Activated T-helper 2 cell treated with anti-CD3 and anti-CD28 coated beads, Interferon-gamma antibody, Interleukin-2, Interleukin-4, amounts not matched to agents 10 μg/mL and 5 μg/mL and 100 μg/mL, durations not matched to agents 14 hours and 24 hours and 36 hours (primary cell): ENCODE measurements at places on chromosomes 7 and 10. TPM values are rescaled to one million over a fixed set of nuclear protein-coding genes. Genes with fewer than 3 reads are reported as not detected.

- no peak overlapping the region for H3K4me3 ChIP-seq
- no peaks in the 10 kb centered on the region for H3K36me3 ChIP-seq
- H3K27ac ChIP-seq, result no peak overlapping the region
- peaks cover 10% of the 10 kb centered on the region for H3K27me3 ChIP-seq
Observed at GRCh38 chr7:101426303-101427011, 63.8 kb downstream of the COL26A1 start.

Gene BCAP29
- total RNA-seq, result 46.6 and 52.0 TPM in 2 replicates

GRCh38 chr7:106964466-106964865, 80.0 kb upstream of the PRKAR2B start:
- H3K36me3 ChIP-seq, result no peaks in the 10 kb centered on the region
- H3K27ac ChIP-seq, result no peak overlapping the region
- DNase-seq, result no peak
- H3K27me3 ChIP-seq, result peaks cover 8% of the 10 kb centered on the region
- H3K4me3 ChIP-seq, result no peak overlapping the region

DNA sequence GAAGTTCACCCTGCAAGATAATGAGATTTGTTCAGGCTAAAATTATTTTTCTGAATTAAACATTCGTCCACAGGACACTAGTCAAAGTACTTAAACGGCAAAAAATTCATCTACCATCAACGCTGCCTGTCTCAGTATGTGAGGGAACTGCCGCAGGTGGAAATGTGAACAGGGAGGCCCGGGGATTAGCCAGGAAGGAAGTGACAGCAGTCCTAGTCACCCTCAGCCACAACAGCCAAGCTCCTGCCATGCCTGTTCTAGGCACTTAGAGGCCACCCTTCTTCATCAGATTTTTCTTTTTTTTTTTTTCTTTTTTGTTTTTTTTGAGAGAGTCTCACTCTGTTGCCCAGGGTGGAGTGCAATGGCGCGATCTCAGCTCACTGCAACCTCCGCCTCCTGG, 9.4 kb downstream of the NUDT5 start:
- H3K4me3 ChIP-seq, result no peak overlapping the region
- H3K4me1 ChIP-seq, result peaks cover 27% of the 10 kb centered on the region
- H3K36me3 ChIP-seq, result peaks cover 70% of the 10 kb centered on the region

Gene AMZ1
- 0.07 and 0.14 TPM in 2 replicates for total RNA-seq

Gene PDE1C
- total RNA-seq, result not detected in 2 replicates

DNA sequence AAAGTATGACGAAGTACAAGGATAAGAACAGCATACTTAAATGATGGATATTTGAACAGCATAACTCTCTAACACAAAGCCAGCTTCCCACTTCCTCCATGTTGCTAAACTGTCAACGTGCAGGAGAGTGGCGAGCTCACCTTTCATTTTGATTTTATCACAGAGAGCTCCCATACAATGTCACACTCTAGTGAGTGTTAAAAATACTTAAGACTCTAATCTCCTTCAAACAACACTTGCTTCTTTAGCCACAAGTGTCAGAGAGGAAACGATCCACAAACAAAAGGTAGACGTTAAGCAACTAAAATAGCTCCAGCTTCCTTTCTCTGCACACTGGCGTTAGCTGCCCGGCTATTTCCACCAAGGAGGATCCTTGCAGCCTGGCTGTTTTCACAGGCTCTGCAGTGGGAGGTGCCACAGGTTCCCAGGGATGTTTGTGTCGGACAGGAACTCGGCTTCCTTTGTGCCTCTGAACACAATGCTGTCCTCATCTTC, 194.6 kb downstream of the COBL start:
- peaks cover 33% of the 10 kb centered on the region for H3K4me1 ChIP-seq
- no peaks in the 10 kb centered on the region for H3K36me3 ChIP-seq
- peak overlapping the region; percentile 74 for H3K27ac ChIP-seq
- DNase-seq, result no peak
- peak overlapping the region; percentile 47 for H3K4me3 ChIP-seq

- H3K4me1 ChIP-seq, result no peaks in the 10 kb centered on the region
- no peak for DNase-seq
- no peaks in the 10 kb centered on the region for H3K27me3 ChIP-seq
- H3K36me3 ChIP-seq, result no peaks in the 10 kb centered on the region
Observed at GRCh38 chr7:18913106-18913505, 204.3 kb downstream of the TWIST1 start.

Gene SPDYE2B
- total RNA-seq, result not detected in 2 replicates

- no peak overlapping the region for H3K4me3 ChIP-seq
- H3K4me1 ChIP-seq, result no peaks in the 10 kb centered on the region
- H3K27ac ChIP-seq, result no peak overlapping the region
- peaks cover 10% of the 10 kb centered on the region for H3K27me3 ChIP-seq
- no peak for DNase-seq
Observed at GRCh38 chr7:111678281-111678680, 116.0 kb upstream of the IMMP2L start.

DNA sequence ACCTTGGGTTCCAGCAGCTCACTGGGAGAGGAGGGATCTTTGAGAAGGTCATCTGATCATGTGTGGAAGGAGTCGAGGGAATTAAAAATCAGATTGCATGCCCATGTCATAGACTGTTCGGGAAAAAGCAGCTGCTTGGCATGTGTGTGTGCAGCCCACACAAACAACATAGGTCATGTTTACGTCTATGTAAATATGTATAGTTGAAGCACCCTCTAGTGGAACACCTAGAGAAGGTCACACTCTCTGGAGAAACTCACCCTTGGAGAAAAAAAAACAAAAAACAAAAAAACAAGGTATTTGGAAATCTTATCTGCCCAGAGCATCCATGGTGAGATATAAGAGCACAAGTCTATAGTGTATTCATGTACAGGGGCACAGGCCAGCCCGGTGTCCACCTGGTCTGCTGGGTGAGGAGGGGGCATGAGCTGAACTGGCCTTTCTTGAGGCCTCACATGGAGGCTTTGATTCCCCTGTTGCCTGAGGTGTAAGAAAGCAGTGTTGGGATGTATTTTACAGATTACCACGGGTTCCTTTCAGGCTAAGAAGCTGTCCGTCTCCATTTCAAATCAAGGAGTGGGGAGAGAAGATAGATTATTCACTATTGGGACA, 98.0 kb downstream of the NPY start:
- H3K4me3 ChIP-seq, result no peak overlapping the region
- no peaks in the 10 kb centered on the region for H3K4me1 ChIP-seq
- peaks cover 17% of the 10 kb centered on the region for H3K27me3 ChIP-seq
- no peaks in the 10 kb centered on the region for H3K36me3 ChIP-seq
- DNase-seq, result no peak

DNA sequence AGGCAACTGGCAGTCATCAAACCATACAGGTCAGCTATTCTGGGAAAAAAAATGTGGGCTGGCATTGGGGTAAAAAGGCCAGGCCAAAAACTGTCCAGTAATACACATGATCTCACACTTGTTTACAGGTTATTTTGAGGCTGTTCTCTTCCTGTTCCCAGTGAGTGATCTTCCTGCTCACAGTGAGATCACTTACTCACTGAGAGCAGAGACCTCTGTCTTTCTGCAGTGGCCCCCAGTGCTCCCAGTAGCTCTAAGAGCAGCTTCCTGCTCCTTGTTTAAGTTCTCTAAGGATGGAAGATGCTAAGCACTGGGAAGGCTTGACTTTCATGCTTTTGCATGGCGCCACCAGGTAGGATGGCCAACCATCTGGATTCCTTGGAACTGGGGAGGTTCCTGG, 93.5 kb upstream of the KIAA1217 start:
- no peak overlapping the region for H3K4me3 ChIP-seq
- no peak for DNase-seq
- H3K27me3 ChIP-seq, result no peaks in the 10 kb centered on the region
- H3K27ac ChIP-seq, result no peak overlapping the region
- H3K4me1 ChIP-seq, result no peaks in the 10 kb centered on the region

DNA sequence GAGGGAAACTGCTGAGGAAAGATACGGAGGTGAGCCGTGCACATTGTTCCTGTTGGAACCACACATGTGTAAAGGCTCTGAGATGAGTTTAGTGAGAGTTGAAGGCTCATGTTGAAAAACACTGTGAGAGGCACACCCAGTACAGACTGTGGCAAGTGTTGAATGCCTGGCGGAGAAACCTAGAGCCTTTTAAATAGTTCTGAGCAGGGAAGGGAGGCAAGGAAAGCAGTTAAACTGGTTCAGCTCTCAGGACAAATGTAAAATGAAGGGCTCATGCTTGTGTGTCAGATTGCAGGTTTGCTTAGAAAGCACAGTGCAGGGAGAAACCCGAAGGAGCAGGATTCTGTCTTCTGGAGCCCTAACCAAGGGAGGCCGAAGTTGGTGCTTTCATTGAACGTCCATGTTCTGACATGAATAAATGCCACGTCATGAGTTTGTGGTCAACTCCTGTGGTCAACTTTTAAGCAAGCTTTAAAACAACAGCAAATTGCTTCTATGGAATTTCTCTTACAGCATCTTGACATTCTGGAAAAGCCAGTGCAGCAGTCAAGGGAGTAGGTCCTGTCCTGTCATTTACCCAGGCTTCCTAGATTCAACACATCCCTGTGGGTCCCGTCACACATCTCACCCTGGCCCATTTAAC, 650.9 kb upstream of the GALNT17 start:
- H3K27ac ChIP-seq, result no peak overlapping the region
- no peaks in the 10 kb centered on the region for H3K4me1 ChIP-seq
- no peaks in the 10 kb centered on the region for H3K27me3 ChIP-seq
- no peaks in the 10 kb centered on the region for H3K36me3 ChIP-seq
- H3K4me3 ChIP-seq, result no peak overlapping the region

DNA sequence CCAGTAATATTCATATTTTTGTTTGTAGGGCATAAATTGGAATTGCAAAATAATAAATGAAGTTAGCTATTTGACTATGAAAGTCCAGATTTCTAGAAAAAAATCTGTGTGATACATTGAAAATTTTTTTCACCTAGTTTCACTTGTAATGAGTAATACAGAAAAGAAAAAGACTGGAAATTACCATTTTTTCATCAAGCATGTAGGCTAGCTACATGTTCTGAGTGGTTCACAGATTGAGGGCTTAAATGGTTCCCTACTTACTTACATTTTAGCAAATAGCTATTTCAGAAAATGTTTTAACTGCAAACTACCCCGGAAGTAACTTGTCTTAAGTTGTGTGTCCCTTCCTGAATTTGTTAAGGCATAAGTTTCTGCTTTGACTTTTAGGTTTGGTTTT, 396.0 kb downstream of the PHF14 start:
- H3K4me1 ChIP-seq, result no peaks in the 10 kb centered on the region
- no peaks in the 10 kb centered on the region for H3K27me3 ChIP-seq
- no peak for DNase-seq
- no peak overlapping the region for H3K4me3 ChIP-seq
- H3K27ac ChIP-seq, result no peak overlapping the region

DNA sequence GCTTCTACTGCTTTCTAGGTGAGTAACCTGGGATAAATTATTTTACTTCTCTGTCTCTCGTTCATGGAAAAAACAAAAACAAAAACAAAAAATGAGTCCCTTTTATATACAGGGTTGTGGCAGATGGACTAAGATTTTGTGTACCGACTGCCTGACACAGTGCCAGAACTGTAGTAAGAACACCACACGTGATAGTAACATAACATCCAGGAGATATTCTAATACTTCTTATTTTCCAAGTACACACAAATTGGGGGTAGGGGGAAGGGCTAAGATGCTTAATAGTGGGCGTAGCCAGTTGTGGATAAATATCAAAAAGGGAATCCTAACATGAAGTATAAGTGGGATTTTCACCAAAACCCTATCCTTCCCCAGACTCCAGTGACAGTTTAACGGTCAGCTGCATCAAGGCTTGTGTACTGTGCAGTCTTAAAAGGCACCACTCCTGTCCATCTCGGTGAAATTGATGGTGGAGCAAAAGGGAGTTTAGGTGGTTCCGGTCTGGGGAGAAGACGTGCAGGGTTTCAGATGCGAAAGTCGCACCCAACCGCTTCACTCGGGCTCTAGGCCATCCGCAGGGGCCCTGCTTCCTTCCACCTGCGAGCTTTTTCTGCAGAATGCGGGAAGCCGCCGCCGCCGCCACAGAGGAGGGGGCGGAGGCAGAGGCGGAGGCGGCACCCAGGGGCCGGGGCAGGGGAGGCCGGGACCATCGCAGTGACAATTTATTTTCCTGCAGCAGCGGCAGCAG, at the start of gene STAMBPL1:
Gene STAMBPL1 (plus strand): TSS at position 712 of the 748 bp plus-strand sequence. CDS start 21,464 bp downstream, outside the sequence.
- H3K4me1 ChIP-seq, result peaks cover 55% of the 10 kb centered on the region
- H3K36me3 ChIP-seq, result peaks cover 39% of the 10 kb centered on the region
- H3K4me3 ChIP-seq, result peak within 1 kb of the TSS; percentile 97
- H3K27me3 ChIP-seq, result no peaks in the 10 kb centered on the region

GRCh38 chr7:142332421-142332820, 74.6 kb upstream of the PRSS58 start:
- no peak overlapping the region for H3K4me3 ChIP-seq
- peaks cover 5% of the 10 kb centered on the region for H3K27me3 ChIP-seq
- no peaks in the 10 kb centered on the region for H3K36me3 ChIP-seq
- no peak for DNase-seq
- no peak overlapping the region for H3K27ac ChIP-seq

Gene EBLN1
- total RNA-seq, result not detected in 2 replicates

DNA sequence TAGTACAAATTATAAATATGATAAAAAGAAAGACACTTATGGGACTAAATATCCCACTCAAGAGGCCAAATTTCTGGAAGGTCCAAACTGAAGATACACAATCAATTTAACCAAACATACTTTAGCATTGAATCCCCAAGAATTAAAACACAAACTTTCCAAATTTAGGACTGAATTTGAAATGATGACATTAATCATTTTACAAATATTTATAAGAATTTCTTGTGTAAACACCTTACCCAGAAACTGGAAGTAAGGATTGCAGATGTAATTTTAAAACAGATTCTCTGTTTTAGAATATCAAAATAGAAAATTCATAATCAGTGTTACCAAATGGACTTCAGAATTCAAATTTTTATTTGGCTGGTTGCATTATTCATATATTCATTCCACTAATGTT, 588.2 kb upstream of the KCND2 start:
- H3K27ac ChIP-seq, result no peak overlapping the region
- no peaks in the 10 kb centered on the region for H3K27me3 ChIP-seq
- no peaks in the 10 kb centered on the region for H3K4me1 ChIP-seq
- H3K4me3 ChIP-seq, result no peak overlapping the region
- no peak for DNase-seq
- no peaks in the 10 kb centered on the region for H3K36me3 ChIP-seq

Gene DLX5
- total RNA-seq, result not detected in 2 replicates

DNA sequence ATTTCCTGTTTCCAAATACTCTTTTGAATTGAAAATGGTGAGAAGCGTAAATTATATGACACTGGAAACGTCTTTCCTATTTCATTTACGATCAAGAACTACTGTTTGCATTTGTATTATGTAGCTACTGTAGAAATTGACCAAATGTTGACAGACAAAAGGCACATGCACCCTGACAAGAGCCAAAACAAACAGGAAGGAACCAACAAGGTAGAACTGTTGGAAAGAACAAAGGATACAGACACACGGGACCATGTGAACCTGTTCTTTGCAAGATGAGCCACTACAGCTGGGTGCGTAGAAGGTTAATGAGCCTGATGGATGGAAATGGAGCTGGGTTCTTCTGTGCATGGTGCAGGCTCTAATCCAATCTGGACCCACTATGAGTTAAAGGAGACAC, 48.4 kb upstream of the FZD8 start:
- H3K36me3 ChIP-seq, result no peaks in the 10 kb centered on the region
- no peaks in the 10 kb centered on the region for H3K27me3 ChIP-seq
- H3K4me3 ChIP-seq, result no peak overlapping the region
- no peak overlapping the region for H3K27ac ChIP-seq

Gene SGMS1
- 10.7 and 11.3 TPM in 2 replicates for total RNA-seq
